NT2/D1 (cell line): ENCODE measurements at places on chromosomes 11 and 22.
A peak's percentile ranks its signal among the peaks of the same experiment; 100 is the strongest.

DNA sequence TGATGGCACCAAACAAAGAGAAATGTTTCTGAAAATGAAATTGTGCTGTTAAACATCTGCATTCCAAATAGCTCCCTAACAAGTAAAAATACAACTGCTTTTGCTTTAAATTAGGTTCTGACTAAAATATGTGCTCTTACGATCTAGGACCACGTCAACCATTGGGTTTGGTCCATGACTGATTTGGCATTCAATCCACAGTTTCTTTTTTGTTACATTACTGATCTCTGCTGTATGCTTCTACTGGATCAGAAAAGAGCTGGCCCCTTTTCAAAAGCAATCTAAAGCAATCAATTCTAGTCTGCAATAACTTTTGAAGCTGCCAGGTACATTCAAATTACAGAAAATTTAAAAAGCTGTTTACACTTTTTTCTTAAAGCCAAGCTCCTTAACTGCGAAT lies 1047.1 kb upstream of the CCDC90B start:
- DNase-seq, result no peak

- no peak for DNase-seq
These were observed 3.4 kb downstream of the SLC17A6 start for GRCh38 chr11:22341588-22341931.

GRCh38 chr22:17258015-17258787 lies 39.0 kb upstream of the ADA2 start:
- no peak for DNase-seq

- peak; percentile 15 for DNase-seq
These were observed 39.1 kb downstream of the MMP27 start for GRCh38 chr11:102666331-102666957.

DNA sequence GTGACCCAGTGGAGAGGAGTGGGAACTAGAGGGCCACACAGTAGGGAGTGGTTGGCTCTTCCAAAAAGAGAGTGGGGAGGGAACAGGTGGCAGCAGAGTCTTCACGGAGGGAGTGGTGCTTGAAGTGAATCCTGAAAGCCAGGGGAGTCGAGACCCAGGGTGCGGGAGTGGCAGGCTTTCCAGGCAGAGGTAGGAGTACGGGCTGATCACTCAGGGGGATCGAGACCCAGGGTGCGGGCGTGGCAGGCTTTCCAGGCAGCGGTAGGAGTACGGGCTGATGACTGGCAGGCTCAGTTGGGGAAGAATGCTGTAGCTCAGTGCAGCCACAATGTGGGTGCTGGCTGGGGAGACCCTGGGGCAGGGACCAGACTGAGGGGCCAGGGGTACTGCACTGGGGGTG lies 148.2 kb downstream of the TBC1D22A start:
- DNase-seq, result no peak

DNA sequence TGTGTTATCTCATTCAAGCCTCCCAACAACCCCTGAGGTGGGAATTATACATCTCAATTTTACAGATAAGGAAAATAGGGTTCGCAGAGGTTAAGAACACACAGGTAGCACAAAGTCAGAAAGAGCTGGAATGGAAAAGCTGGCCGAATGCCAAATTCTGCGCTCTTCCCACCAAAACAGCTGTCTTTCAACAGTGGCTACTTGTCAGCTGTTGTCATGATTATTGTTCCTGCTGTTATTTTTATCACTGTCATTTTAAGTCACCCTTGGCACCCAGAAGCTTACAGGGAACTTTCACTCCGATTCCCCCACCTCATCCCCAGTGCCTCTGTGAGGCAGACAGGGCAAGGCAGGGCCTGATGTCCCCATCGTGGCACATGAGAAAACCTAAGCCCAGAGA lies 74.5 kb upstream of the CSNK2A3 start:
- no peak for DNase-seq

GRCh38 chr11:31610544-31610943 lies 101.0 kb downstream of the ELP4 start:
- DNase-seq, result no peak

- no peak for DNase-seq
These were observed 178.7 kb upstream of the CADM1 start for GRCh38 chr11:115682888-115683287.

GRCh38 chr22:27433585-27434190 lies 367.9 kb downstream of the MN1 start:
- no peak for DNase-seq

- no peak for DNase-seq
These were observed 9.8 kb upstream of the SEPTIN5 start for GRCh38 chr22:19704355-19705015.

- DNase-seq, result no peak
These were observed 89.4 kb downstream of the PPP6R3 start for GRCh38 chr11:68549789-68550484.

GRCh38 chr11:40716344-40717130 lies 742.9 kb downstream of the LRRC4C start:
- peak; percentile 47 for DNase-seq
